ENCODE measurements at places on chromosomes 2 and 18.

- DNase-seq = no peak
Measured at GRCh38 chr18:35311496-35311895, 21.5 kb upstream of the ZSCAN30 start.

DNA sequence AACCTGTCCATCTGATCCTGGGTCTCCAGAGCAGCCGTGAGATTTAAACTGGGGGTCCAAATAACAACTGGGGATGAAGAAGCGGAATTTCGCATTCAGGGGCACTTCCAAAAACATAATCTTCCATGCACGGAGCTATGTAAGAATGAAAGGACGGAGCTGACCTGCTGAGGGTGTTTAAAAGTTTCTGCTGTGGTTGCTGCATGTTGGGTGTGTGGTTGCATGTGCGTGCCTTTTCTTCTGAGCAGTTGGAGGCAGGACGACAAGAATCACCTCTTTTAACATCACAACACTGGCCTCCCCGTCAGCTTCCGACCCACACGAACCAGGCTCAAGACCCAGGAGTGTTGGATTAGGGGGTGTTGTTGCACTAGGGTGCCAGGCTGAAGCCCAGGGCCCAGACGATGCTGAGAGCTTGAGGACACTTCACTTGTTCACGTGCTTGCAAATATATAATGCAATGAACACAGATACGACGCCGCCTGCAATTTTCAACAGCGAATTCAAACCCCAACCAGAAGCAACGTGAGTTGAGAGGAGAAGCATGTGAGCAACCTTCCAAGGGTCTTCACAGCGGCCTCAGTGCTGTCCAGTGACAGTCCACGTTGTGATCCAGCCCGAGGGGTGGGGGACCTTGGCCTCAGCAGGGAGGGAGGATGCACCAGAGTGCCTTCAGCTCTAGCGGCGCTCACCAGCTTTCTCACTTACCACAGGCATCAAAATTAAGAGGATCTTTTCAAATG, 76.0 kb upstream of the SALL3 start:
- no peak for DNase-seq

DNA sequence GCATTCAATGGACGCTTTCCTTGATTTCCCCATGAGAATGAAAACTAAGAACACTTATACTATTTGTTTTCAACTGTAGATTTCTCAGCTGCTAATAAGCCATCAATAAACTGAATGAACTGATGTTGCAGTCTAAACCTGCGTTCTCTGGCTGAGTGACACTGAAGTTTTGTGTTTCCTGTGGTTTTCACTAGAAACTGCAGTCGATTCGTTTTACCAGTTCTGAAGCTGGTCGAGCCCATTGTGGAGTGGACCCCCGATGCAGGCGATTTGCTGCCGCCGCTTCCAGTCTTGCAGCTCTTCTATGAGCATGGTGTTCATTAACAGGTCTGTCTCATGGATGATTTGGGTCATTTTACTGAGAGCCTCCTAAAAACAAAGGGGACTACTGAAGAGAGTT, 50.6 kb upstream of the STAT1 start:
- DNase-seq = no peak

DNA sequence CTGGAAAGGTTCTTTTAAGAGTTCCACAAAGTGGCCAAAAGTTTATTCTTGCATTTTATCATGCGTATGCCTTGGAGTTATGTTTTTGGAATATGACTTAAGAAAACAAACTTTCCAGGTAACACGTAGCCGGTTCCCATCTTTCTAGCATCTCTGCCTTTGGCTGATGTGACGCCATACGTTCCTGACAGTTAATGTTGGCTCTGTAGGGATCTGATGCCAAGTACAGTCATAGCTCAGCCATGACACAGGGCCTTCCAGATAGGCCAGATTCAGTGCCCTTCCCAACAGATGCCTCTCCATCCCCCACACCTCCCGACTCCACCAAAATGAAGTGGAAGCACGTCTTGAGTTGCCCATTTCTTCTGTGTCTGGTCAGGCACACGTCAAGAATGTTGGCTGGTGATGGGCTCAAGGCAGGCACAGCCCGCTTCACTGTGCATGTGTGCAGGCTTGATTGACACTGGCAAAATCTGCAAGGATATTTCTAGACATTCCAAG, 51.0 kb upstream of the THOC1 start:
- no peak for DNase-seq

DNA sequence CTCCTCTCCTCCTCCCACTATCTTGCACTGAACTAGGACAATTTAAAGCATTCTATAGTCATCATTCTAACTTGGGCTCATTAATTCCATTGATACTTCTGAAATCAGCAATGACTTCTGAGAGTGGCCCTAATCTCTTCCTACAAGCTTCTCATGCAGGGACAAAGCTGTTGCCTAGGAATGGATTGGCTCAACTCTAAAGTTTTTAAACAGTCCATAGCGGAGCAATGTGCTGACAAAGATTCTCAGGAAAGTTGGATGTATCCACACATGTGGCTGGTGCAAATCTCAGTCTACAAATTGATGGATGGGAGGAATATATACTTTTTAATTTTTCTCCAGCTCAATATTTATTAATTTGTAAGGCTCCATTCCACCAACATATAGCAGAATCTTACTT, 388.9 kb downstream of the SETBP1 start:
- DNase-seq = no peak

GRCh38 chr2:215414674-215415073, 21.2 kb downstream of the FN1 start:
- DNase-seq = no peak

GRCh38 chr2:33785201-33786106, 186.4 kb upstream of the FAM98A start:
- no peak for DNase-seq

DNA sequence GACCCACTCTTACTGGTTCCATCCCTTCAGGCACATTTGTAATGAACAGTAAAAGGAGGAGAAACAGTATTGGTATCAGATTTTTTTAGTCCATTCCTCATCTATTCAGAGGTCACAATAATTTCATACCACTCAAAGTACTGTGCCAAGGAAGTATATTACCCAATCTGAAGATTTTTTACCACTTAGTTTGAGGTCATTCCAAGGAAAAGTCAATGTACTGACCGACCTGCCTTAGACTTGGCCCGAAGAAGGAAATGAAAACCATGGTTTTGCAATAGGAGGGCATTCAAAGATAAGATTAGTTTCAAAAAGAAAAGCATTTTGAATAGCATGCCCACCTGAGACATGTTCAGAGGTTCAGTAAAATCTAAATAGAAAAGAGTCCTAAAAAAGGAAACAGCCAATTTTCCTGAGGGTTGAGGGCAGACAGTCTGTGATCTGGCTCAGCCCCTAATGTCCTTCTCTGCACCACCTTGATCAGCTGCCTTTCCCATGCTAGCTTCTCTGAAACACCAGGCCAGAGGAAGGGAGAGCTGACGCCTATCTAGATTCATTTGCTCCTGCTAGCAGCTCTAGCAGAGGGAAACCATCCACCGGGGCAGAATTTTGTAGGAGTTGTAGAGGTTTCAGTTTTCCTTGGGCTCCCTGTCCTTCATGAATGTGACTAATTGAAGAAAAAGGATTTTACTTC, 107.3 kb upstream of the FZD5 start:
- DNase-seq = no peak

DNA sequence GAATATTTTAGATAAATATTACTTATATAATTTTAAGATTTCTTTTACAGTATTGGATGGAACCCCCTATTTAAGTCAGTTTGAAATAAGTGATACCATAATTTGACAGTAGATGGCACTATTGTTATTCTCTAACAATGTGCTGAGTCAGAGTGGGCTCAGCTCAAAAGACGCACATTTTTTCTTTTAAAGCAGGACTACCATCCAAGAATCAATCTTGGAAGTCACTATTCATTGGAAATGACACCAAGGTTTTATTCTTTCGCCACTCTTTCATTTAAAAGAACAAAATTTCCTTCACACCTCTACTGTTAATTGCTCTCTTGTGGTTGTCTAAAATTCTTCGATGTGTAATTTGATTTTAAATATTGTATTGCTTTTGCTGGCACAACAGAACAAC, 32.6 kb upstream of the SPAG16 start:
- DNase-seq = no peak

DNA sequence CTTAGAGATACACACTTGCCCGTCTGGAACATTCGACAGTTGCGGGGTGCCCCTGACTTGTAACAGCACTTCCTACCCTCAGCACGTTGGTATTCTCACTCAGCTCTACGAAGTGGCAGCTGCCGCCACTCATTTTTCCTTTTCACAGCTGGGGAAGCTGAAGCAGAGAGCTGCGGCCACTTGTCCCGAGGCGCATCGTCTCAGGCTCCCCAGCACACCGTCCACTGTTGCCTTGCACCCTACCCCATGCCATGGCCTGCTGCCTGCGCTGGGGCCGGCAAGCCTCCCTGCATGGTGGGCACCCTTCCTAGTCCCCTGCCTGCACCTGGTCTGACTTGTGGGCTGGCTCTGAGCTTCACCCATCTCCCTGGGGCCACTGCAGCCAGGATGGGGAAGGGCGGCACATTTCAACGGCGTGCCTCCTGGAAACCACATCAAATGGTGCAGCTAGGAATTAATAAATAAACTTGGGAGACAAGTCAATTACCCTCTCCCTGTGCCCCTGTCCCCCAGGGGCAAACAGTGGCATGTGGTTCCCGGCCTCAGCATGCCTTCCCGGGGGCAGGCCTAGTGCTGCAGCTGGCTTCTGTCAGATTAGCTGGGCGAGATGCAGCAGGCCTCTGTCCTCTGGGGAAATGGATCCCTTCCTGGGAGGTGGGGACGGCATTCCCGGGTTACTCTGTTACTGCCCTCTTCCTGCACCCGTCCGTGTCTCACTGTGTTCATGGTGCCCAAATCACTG, 64.7 kb upstream of the HAAO start:
- DNase-seq = no peak

DNA sequence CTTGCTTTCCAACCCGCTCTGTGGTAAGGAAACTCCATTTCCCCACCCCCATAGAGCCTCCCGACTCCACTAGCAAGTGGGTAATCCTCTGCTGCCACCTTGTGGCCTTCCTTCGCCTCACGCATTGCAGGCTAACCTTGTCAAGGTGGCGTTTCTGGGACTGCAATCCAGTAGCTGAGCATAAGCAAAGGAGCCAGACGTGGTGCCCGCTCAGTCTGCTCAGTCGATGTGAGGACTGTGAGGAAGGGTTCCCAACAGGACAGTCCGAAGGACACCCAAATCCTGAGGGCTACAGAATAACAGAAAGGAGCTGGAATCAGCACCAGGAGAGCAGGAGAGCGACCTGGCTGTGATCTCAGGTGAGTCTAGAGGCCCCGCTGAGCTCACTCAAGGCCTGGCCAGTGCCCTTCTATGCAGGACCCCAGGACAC, 144.2 kb downstream of the SUCLG1 start:
- DNase-seq = peak; percentile 82

GRCh38 chr2:3575534-3576262, 638 bp downstream of the RPS7 start:
- DNase-seq = no peak

DNA sequence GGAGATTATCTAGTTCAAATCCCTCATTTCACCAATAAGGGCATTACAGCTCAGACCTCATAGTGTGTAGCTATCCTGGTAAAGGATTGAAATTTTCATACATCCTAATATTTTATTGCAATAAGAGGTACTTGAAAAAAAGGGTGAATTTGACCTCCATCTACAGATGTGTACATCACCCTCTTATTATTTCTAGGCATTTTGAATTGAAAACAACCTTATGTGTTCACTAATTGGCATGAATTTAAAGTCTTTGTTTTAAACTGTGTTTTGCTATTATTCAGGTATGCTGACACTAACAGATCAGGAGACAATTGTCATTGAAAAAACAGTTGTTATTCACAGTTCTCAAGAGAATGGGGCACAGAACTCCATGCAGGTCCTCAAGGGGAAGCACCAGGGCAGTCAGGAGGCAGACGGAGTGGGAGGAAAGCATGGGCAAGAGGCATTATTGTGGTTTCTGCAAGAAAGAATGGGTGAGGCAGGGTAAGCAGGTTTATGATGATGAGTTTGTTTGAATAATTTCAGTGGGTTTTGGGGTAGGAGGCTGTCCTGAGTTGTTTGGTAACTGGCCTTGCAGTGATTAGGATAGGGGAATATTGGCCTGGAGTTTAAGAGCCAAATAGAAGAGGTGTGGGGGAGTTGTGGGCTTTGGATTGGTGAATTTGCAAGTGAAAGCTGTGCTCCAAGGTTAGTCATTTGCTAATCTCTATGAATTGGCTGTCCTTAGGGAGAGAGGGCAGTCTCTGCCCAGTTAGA, 194.6 kb downstream of the GPD2 start:
- DNase-seq = no peak

GRCh38 chr18:50169149-50169548, 25.8 kb downstream of the MYO5B start:
- no peak for DNase-seq

- DNase-seq = no peak
Measured at GRCh38 chr2:86764661-86765309, 25.9 kb downstream of the CD8A start.

DNA sequence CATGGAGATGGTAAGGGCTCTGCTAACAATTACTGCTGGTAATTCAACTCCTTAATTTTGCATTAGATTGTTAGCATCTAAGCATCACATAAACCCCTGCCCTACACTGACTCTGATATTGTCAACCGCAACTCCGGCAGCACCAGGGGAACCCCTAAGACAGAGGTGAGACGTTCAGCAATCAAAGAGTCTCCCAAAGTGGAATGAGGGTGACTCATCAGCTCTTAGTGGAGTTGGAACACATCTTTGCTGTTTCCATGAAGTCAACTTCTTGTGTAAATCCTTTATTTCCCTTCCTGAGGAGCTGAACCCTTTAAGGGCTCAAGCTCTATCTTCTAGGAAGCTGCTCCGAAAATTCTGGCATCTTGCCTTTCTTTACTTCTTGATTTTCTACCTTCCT, 52.1 kb downstream of the ABCG8 start:
- DNase-seq = no peak

DNA sequence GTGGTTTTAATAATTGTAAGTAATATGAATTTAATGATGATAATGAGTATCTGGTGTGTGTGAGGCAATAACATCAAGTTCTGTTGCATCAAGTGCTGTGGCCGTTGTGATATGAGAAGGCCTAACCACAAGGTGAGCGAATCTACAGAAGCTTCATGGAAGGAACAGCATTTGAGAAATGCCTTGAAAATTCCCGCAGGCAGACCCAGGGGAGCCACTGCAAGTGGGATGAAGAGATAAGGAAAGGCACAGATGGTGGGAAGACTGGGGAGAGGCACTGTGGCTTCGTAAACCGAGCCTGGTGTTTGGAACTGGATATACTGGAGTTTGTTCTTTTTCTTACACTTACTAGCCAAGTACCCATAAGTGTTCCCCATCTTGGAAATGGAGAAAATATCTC, 357.5 kb downstream of the PTPRM start:
- DNase-seq = no peak
